Kidney (tissue), 22 donors: ENCODE measurements at places on chromosomes 2 and 18. TPM values are rescaled to one million over a fixed set of nuclear protein-coding genes. Genes with fewer than 3 reads are reported as not detected.

Gene LOXL3
- total RNA-seq: 9.7 TPM

Gene SIX2
- total RNA-seq: 0.28 TPM

GRCh38 chr2:241818229-241818942 is 9.4 kb downstream of the NEU4 start:
- DNase-seq: no peak

Gene APOB
- total RNA-seq: 0.57 TPM

DNA sequence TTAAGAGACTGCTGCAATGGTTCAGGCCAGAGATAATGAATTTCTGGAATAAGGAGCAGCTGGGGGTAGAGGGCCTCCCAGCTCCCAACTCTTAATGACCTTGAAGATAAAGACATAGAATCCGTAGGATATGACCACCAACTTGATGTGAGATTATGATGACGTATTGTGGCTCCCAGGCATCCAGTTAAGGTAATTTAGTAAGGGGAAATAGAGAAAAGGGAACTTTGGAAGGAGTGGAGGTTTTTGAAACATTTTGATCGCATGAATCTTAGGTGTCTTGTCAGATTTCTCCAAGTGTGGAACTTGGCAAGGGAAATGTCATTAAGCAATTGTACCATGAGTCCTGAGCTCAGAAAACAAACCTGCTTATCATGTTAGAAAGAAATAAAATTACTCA is 277.3 kb upstream of the TANK start:
- no peak for DNase-seq

Gene FLACC1
- 3.7 TPM for total RNA-seq

GRCh38 chr2:37585295-37585908 is 86.0 kb downstream of the CDC42EP3 start:
- DNase-seq: peak; percentile 50

Gene SCN7A
- 3.6 TPM for total RNA-seq

DNA sequence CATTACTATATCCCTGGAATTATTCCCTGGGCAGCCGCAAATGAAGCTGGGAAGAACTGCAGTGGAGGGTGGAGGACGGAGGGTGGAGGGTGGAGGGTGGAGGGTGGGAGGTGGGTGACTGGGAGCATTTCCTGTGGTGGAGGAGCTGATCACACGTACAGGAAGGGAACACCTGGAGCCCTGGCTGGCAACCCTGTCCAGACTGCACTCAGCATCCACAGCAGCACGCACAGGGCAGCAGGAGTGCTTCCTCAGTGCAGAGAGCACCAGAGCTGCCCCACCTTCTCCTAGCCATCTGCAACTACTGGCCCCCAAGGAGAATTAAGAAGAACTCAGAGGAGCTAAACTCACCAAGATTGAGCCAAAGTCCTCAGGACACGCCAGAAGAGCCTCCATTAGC is 249.9 kb downstream of the EIPR1 start:
- peak; percentile 44 for DNase-seq

GRCh38 chr18:23683671-23684070 is 5.6 kb upstream of the LAMA3 start:
- no peak for DNase-seq

Gene TGIF1
- total RNA-seq: 93.8 TPM

GRCh38 chr2:41711736-41712135 is 336.1 kb upstream of the PKDCC start:
- DNase-seq: no peak

DNA sequence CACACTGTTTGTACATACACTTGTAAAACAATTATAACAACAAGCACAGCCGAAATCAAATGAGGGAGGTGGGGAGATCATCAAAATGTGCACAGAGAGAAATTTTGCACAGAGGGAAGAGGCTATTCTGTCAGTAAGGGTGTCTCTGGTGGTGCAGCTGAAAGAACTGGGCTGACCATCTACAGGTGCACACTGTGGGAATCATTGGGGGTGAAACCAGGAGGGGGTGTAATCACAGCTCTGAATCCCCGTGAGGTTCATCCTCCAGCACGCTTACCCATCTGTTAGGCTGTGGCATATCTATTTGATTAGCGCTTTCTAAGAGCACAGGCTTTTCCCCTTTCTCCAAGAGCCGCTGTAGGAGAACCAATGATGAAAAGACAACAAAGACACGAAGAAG is 389.9 kb upstream of the CDH20 start:
- no peak for DNase-seq

DNA sequence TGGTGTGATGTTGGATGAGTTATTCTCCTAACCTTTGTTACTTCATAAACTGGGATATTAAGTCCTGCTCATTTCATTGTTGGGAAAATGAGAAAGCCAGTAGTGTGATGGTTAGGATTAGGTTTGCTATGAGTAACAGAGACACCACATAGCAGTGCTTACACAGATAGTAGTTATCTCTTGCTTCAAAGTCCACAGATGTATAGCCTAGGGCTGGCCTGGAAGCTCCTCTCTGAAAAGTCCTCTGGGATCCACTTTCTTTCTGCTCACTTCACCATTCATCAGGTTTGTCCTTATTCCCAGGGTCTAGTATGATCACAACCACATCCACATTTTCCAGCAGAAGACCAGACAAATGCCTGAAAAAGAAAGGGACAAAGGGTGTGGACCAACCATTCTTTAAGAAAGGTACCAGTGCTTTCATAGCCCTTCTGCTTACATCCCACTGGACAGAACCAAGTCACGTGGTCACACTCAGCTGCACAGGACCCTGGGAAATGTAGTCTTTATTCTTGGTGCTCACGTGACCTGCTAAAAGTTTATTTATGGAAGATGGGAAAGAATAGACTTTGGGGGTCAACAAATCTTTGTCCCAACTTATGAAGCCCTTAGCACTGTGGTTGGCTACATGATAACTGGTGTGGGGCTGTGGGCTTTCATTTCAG is 108.9 kb downstream of the INSIG2 start:
- no peak for DNase-seq

GRCh38 chr2:118728984-118729383 is 118.5 kb downstream of the EN1 start:
- no peak for DNase-seq

Gene CXCR4
- total RNA-seq: 51.9 TPM

- no peak for DNase-seq
Observed at GRCh38 chr18:76958692-76959341, 136.5 kb downstream of the ZNF236 start.
